ENCODE measurements at places on chromosomes 6 and 20.

GRCh38 chr6:5366941-5367340, 105.6 kb downstream of the FARS2 start:
- no peak for DNase-seq

- DNase-seq = no peak
These were observed 32.7 kb upstream of the MARCKS start for GRCh38 chr6:113824411-113824810.

DNA sequence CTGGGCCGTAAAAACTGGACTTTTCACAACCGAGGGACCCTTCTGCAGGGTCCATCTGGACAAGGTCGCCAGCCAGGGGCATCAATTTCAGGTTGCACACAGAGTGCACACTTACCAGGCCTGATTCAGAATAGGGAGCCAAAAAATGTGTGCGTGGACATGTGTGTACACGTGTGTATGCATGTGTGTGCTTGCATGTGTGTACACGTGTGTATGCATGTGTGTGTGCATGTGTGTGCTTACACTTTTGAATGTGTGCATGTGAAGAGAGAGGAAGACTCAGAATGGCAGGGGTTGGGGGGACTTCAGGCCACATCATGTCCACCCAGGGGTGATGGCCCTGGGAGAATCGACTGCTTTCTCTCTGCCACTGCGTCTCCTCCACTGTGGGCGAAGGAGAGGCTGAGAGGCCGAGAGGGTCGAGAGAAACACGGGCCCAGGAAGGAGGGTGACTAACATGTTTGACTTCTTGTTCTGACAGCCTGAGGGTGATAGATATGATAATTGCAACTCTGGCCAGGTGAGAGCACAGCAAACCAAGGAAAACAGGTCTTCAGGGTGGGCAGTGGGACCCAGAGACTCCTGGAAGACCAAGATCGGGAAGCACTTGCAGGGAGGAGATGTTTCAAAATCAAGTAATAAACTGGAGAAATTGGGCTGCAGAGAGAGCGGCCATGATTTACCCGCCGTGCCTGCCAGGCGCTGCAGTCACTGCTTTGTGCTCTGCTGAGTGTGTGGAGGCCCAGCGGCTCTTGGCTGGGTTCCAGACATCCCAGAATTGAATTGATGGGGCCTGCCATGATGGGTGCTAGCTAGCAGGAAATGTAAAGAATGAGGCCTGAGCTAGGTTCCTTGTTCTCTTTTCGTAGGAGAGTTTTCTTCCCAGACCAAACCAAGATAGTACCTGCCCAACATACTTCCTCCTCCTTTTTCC, 310.8 kb downstream of the QKI start:
- DNase-seq = no peak

- DNase-seq = no peak
These were observed 20.1 kb downstream of the SRC start for GRCh38 chr20:37365760-37366638.

DNA sequence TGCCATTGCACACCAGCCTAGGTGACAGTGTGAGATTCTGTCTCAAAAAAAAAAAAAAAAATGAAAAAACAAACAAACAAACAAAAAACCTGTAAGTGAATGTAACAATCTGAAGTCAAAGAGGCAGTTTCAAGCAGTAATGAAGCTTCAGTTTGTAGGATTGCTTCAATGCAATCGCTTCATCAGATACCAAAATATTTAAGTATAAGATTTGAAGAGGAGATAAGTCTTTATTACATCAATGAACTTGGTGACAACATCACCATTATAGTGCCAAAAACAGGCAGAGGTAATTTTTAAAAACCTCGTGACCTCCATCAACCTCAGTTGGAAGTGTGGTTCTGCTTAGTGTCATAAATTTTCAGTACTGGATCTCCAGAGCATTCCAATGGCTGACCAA, 74.7 kb downstream of the MYLK4 start:
- no peak for DNase-seq

DNA sequence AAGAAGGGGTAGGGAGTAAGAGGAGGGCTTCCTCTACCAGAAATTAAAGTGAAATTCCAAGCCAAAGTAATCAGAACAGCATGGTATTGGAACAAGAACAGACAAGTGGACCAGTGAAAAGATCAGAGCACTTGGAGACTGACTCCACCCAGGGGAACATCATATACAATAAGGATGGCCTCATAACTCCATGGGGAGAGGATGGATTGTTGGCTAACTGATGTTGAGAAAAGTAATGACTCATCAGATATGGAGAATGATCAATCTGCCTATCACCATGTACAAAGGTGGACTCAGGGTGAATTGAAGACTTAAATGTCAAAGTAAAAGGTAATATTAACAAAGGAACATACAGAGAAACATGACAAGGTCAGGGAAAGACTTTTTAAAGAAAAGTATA, 12.8 kb downstream of the SLC22A3 start:
- DNase-seq = no peak

- DNase-seq = no peak
These were observed 32.8 kb downstream of the ADNP start for GRCh38 chr20:50898475-50898874.

DNA sequence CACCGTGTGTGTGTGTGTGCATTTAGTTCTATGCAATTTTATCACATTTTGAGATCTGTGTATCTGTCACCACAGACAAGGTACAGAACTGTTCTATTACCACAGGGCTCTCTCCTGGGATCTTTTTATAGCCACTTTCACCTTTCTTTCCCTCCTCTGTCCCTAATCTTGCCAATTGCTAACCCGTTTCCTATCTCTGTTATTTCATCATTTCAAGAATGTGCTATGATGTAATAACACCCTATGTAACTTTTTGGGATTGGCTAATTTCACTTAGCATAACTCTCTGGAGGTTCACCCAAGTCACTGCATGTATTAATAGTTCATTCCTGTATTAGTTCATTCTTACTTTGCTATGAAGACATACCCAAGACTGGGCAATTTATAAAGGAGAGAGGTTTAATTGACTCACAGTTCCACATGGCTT, 657.7 kb downstream of the QKI start:
- DNase-seq = no peak

- no peak for DNase-seq
These were observed 920 bp upstream of the RNF5 start for GRCh38 chr6:32177183-32177787.

DNA sequence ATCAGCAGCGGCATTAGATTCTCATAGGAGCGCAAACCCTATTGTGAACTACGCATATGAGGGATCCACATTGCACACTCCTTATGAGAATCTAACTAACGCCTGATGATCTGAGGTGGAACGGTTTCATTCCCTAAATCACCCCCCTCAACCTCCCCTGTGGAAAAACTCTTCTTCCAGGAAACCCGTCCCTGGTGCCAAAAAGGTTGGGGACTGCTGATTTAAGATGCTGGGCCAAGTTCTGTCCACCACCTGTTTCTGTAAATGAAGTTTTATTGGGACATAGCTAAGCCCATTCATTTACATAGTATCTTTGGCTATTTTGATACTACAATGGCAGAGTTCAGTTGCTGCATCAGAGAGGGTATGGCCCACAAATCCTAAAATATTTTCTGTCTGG, 268.2 kb upstream of the PRDM1 start:
- DNase-seq = no peak

DNA sequence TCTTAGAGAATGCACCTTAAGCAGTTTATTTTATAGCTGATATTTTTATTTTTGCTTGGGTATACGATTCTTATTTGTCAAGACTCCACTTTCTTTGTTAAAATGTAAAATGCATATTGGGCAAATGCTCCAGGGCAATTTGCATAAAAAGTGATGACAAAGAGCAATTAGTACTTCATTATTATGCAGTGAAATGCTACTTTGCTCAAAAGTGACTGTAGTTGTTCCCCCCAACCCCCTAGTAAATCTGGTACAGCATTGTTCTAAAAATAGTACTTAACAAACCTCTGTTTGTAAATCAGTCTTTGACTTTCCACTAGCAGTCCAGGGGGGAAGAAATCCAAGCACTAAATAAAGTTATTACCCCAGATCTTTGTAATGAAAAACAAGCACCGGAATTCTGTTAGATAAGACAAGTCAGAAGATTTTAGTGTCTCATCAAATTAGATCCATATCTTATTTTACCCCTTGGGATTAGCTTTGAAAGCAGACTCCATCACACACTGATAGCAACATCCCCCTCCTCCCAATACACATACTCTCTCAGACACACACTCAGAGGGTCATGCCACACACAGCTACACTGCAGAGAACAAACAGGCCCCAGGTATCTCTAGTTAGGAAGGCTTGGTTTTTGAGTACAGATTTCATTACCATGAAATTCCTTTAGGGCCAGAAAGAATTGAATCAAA, 32.9 kb upstream of the BACH2 start:
- DNase-seq = no peak

DNA sequence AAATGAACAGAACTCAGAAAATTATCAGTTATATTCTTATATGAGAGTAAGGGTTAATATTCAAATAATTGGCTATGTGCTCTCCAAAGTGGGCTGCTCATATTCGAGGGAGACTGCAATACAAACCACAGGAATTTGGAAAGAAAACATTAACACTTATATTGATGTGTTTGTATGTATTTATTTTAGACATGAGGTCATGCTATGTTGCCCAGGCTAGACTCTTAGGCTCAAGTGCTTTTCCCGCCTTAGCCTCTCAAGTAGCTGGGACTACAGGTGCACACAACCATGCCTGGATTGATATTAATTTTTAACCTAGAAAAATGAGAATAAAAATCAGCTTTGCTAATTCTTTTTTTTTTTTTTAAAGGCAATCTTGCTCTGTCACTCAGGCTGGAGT, 35.0 kb downstream of the BTBD9 start:
- DNase-seq = no peak

GRCh38 chr6:135810486-135810885, 41.0 kb upstream of the PDE7B start:
- no peak for DNase-seq

DNA sequence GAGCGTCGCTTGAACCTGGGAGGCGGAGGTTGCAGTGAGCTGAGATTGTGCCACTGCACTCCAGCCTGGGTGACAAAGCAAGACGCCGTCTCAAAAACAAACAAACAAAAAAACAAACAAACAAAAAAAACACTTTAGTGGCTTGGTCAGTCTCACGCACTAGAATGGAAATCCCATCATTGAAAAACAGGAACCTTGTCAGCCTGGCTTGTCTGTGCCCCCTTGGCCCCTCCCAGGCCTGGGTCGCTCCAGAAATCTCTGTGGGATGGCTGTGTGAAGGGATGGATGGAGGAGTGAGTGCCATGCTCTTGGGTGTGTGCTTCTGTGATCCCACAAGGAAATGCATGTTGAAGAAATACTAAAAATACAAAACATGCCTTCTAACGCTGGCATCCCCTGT, 20.9 kb upstream of the NAA20 start:
- DNase-seq = no peak

DNA sequence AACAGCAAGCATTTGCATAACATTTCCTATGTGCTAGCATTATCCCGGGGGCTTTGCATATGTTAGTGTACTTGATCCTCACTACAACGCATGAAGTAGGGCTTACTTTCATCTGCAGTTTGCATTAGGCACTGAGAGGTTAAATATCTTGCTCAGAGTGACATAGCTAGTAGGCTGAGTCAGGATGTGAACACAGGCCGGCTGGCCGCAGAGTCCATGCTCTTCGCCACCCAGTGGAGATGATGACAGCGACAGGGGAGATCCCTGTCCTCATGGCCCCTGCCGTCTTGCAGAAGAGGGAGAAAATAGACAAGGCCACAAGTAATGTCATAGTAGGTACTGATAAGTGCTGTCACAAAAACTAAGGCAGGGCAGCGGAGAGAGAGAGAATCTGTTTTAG, 46.9 kb downstream of the LYRM4 start:
- DNase-seq = no peak

GRCh38 chr6:43093436-43094289, 17.5 kb downstream of the PTK7 start:
- DNase-seq = no peak

GRCh38 chr6:165755583-165755982, 92.5 kb upstream of the PDE10A start:
- DNase-seq = no peak

All from LNCaP clone FGC (cell line).